ENCODE measurements at places on chromosomes 2 and 18. TPM values are rescaled to one million over a fixed set of nuclear protein-coding genes. Genes with fewer than 3 reads are reported as not detected.

- no peak for DNase-seq
These were observed 214.6 kb downstream of the SETBP1 start for GRCh38 chr18:44895176-44895798.

DNA sequence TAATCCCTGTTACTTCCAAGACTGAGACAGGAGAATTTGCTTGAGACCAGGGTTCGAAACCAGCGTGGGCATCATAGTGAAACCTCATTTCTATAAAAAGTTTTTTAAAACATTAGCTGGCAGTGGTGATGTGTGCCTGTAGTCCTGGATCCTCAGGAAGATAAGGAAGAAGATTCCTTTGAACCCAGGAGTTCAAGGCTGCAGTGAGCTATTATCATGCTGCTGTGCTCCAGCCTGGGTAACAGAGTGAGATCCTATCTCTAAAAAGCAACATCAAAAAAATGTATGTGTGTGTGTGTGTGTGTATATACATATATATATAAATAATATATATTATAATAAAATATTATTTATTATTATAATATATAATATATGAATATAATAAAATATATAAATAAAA, 1417.6 kb upstream of the CDH2 start:
- no peak for DNase-seq

- no peak for DNase-seq
These were observed 5.4 kb upstream of the RNASEH1 start for GRCh38 chr2:3563521-3563976.

DNA sequence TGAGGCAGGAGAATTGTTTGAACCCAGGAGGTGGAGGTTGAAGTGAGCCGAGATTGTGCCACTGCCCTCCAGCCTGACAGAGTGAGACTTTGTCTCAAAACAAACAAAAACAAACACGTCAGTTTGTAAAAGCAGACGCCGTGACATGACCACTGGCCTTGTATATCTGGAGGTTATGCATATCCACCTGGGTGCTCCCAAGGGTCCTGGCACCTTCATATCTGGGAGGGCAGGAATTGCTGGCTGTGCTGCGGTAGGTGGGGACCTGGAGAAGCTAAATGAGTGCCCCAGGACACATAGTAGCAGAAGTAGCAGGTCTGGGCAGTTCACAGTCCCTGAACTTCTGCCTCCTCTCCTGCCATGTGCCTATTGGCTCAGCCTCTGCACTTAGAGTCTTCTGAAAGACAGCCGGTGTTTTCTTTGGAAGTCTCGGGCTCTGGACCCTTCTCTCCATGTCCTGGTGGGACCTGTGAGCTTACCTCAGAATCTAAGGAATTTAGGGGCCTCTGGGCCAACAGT, 30.9 kb upstream of the IL1R2 start:
- DNase-seq: no peak

DIPK1C gene
- polyA plus RNA-seq: not detected
